ENCODE measurements at places on chromosomes 13 and 19.

GRCh38 chr13:62524061-62524460 lies 1108.4 kb upstream of the PCDH20 start:
- no peak for DNase-seq

GRCh38 chr13:81275666-81276258 lies 934.8 kb upstream of the SPRY2 start:
- no peak for DNase-seq

GRCh38 chr19:795073-795611 lies 2.1 kb upstream of the PTBP1 start:
- DNase-seq, result no peak

DNA sequence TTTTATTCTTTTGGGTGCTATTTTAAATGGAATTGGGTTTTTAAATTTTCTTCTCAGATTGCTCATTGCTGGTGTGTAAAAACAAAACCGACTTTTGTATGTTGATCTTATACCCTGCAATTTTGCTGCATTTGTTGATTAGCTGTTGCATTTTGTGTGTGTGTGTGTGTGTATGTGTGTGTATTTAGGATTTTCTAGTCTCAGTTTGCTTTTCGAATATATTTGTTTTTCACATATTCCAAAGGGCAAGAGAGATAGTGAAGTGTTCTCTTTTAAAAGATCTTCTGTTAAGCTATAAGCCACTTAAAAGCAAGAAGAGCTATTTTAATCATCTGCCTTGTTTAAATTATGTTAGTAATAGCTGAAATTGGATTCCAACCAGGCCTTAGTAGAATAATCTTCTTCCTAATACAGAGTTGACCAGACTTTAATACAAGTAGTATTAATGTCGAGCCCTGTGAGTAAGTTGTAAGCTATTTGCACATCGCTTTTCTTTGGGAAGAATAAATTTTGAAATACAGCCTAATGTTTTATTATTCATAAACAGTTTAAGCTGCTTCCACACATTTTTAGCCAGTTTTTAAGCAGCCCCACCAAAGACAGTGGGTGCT lies 57.4 kb downstream of the TM9SF2 start:
- DNase-seq, result no peak
